ENCODE measurements at places on chromosomes 5 and 9. TPM values are rescaled to one million over a fixed set of nuclear protein-coding genes. Genes with fewer than 3 reads are reported as not detected.

The POMT1 gene
- 39.1 TPM for total RNA-seq

The CDH18 gene
- total RNA-seq = not detected

The PCDHGA9 gene
- 0.39 TPM for total RNA-seq

The FPGS gene
- 130 TPM for total RNA-seq

The OR1B1 gene
- not detected for total RNA-seq

The PRSS3 gene
- not detected for total RNA-seq

The TAF11L10 gene
- not detected for total RNA-seq

The TMEM250 gene
- 51.5 TPM for total RNA-seq

The FER gene
- total RNA-seq = 4.4 TPM

The OTULINL gene
- 14.0 TPM for total RNA-seq

The CA9 gene
- not detected for total RNA-seq

The SLC6A19 gene
- total RNA-seq = not detected

The PLAC8L1 gene
- total RNA-seq = 0.37 TPM

The IFNA14 gene
- total RNA-seq = not detected

The PCDHAC2 gene
- total RNA-seq = not detected

The DND1 gene
- 3.3 TPM for total RNA-seq

The PCDHGA5 gene
- total RNA-seq = 0.31 TPM

The DMRT2 gene
- total RNA-seq = 1.5 TPM

The PTGS1 gene
- 0.54 TPM for total RNA-seq

The PCSK5 gene
- total RNA-seq = 3.7 TPM

The OR13D1 gene
- not detected for total RNA-seq

The PRKAA1 gene
- 59.0 TPM for total RNA-seq

The NEURL1B gene
- 0.12 TPM for total RNA-seq

The ARHGEF39 gene
- 8.8 TPM for total RNA-seq

The C9orf153 gene
- not detected for total RNA-seq

The CDX1 gene
- total RNA-seq = not detected

The NFIB gene
- not detected for total RNA-seq

The CD180 gene
- total RNA-seq = 1.4 TPM

Data from activated T-helper 1 cell treated with anti-CD3 and anti-CD28 coated beads, Interleukin-12 subunit alpha, Interleukin-12 subunit beta, Interleukin-2, Interleukin-4 antibody, amounts not matched to agents 30 ng/mL and 10 ng/mL and 1 ng/mL, durations not matched to agents 14 hours and 24 hours and 36 hours (primary cell).